A673 (cell line): ENCODE measurements at places on chromosomes 7 and 10. TPM values are rescaled to one million over a fixed set of nuclear protein-coding genes. Genes with fewer than 3 reads are reported as not detected.

- DNase-seq, result no peak
Observed at GRCh38 chr7:128155100-128155740, 85.9 kb upstream of the LEP start.

- no peak for DNase-seq
Observed at GRCh38 chr10:94223702-94224370, 138.9 kb downstream of the NOC3L start.

- no peak for DNase-seq
Observed at GRCh38 chr10:62183442-62183841, 85.2 kb downstream of the RTKN2 start.

The FAM170B gene
- total RNA-seq, result not detected in 2 replicates

The ITIH5 gene
- not detected in 2 replicates for total RNA-seq

- DNase-seq, result no peak
Observed at GRCh38 chr7:98777051-98777450, 92.8 kb downstream of the TMEM130 start.

DNA sequence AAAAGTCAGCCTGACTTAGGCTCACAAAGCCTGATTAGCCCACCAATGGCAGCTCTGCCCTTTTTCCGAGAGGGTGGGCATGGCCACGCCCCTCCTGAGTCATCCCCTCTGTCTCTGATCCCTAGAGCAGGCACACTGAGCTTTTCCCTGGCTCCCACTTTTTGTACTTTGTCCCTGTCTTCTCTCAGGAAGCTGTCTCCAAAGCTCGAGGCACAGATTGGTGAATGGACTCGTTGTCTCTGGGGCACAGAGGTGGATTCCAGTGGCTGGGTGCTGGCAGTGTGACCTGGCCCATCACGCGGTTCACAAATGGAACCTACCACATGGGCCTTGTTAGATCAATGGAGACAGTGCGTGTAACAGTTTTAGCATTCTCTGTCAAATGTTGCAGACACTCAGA lies 313.5 kb downstream of the WDR37 start:
- DNase-seq, result no peak

DNA sequence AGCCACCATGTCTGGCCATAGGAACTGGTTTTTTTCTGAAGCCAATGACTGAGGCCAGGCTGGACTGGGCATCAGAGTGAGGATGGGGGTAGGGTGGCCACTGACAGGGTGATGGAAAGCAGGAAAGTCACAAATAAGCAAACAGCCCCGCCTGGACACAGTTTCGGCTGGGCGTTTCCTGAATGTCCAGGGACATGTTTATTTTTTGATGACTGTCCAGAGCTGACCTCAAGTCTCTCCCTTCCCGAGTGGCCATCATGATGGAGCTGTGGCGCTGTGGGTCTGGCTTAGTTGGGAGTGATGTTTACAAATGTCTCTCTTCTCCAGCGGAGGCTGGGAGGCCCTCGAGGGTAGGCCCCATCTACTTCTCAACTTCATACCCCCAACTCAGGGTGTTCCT lies 37.1 kb upstream of the COMTD1 start:
- DNase-seq, result no peak

DNA sequence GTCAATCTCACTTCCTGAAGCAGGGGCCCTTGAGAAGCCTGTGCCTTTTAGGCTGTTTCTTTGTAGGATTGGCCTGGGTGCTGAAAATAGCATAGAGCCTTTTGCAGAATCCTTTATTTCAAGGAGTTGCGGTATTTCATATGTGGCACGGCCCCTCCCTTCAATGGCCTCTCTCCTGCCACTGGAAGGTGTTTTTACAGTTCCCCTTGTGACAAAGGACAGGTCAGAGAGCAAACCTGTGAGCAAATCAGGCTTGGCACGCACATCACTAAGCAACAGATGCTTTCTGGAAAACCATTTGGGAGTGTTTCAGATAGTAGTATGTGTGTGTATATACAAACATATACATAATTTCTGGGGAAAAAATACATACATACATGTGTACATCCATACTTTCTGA lies 388.6 kb upstream of the C7orf33 start:
- DNase-seq, result no peak

DNA sequence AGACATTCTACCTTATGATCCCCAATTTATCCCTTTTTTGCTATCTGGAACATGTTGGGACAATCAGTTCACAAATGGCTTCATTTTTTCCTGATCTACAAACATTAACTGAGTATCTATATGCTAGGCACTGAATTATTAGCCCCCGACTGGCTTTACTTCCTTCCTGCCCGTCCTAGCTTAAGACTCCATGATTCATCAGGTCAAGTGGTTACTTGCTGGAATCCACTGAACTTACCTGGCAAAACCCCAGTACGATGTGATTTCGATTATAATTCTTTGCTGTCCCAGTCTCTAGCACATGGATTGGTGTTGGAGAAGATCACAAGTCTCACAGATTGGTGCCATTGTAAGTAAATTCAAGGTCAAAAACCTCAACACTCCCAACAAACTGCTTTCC lies 77.1 kb downstream of the ORC5 start:
- DNase-seq, result no peak

GRCh38 chr10:123549761-123550454 lies 116.2 kb upstream of the GPR26 start:
- DNase-seq, result no peak

The SLC39A12 gene
- not detected in 2 replicates for total RNA-seq

- DNase-seq, result no peak
Observed at GRCh38 chr7:44486693-44487092, 3.8 kb downstream of the NUDCD3 start.

- no peak for DNase-seq
Observed at GRCh38 chr7:94040254-94040653, 36.1 kb upstream of the BET1 start.

DNA sequence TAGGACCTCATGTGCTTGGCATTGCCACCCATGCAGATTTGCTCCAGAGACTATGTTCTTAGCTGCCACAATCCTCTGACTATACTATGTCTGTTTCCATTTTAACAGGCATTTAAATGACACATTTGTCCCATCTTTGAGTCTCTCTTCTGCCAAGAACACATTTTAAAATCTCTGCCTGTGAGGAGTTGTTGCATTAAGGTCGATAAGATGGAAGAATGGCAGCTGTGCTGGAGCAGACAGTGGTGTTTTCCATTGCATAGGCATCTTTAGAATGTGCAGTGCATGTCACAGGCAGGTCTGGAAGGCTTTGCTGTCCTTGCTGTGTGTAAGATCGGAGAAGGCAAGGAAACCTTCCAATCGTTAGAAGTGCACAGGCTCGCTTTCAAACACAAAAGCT lies 70.9 kb upstream of the CELF2 start:
- no peak for DNase-seq

GRCh38 chr7:30702200-30702599 lies 19.9 kb upstream of the CRHR2 start:
- DNase-seq, result no peak

The CPED1 gene
- 0.15 TPM in 1 of 2 replicates, not detected in the other for total RNA-seq

DNA sequence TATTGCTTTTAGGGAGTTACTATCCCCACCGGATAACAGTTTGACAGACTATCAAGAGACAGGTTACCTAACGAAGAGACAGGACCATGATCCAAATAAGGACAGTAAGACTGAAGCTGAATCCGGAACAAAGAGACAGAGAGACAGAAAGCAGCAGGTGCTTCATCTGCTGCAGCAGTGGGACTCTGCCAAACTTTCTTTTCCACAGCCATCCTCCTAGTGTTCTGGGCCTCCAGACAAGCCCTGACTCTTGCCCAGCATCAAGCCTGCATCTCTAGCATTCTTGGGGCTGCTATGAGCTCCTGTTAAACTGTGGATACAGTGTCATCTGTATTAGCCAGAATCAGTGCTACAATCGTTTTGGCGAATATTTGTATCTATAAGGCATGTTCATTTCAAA lies 761.7 kb downstream of the GRID1 start:
- DNase-seq, result no peak

- no peak for DNase-seq
Observed at GRCh38 chr10:72540193-72540807, 85.6 kb downstream of the MICU1 start.

- no peak for DNase-seq
Observed at GRCh38 chr10:123888751-123889150, 2.9 kb downstream of the CPXM2 start.

- no peak for DNase-seq
Observed at GRCh38 chr10:11430421-11431215, 180.8 kb downstream of the USP6NL start.

- no peak for DNase-seq
Observed at GRCh38 chr10:62764011-62764410, 40.5 kb upstream of the ADO start.

DNA sequence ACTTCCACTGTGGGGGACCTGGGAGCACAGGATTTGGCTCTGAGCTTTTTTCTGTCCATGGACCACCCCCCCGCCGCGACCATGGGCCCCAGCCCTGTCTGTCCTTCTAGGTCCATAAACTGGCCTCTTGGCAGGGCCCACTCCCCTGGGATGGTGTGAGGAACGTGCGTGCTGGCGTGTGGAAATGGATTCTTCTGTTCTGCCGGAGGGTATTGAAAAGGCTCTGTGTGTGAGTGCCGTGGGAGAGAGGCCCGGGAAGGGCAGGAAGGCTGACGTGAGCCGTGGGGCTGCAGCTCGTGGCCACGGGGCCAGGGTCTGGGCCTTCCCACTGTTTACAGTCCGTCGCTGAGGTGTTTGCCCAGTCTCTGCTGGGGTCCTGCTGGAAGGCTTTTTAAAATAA lies 123.7 kb downstream of the GRK5 start:
- DNase-seq, result no peak

DNA sequence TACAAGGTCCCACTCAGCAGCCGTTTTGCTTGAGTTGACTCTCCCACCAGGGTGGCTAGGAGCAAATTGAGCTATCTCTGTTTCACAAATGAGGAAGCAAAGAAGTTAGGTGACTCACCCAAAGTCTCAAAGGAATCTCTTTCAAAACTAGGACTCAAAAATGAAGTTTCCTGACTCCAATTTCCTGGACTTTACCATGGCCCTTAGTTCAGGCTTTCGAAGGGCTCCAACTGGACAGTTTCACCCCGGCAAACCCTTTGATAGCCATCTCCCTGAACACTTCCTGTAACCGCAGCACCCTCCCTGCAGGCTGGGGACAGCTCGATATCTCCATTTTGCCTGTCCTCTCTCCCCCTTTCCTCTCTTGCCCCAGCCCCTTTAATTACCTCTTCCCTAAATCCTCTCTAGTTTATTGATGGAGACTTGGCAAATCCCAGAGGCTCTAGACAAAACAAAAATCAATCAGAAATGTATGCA lies 4.7 kb upstream of the AFAP1L2 start:
- no peak for DNase-seq

DNA sequence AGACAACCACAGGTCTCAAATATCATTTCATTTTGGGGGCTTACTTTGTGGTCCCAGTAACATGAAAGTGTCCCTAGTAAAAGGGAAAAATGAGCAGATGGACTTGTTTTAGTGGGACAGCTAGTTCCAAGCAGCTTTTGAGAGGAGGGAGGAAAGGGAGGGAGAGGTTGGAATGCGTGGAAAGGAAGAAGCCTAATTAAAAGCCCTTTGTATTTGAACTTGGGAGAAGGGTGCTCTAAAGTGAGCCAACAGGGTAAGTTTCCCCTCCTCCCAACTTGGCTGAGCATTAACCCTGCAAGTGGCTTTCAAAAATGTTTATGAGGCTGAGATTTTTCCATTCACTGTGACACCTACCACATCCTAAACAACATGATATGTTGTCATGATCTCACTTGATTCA lies 38.8 kb upstream of the LYZL1 start:
- peak; percentile 32 for DNase-seq

The ANKRD30A gene
- total RNA-seq, result not detected in 2 replicates

The SPDYE3 gene
- total RNA-seq, result not detected in 2 replicates

DNA sequence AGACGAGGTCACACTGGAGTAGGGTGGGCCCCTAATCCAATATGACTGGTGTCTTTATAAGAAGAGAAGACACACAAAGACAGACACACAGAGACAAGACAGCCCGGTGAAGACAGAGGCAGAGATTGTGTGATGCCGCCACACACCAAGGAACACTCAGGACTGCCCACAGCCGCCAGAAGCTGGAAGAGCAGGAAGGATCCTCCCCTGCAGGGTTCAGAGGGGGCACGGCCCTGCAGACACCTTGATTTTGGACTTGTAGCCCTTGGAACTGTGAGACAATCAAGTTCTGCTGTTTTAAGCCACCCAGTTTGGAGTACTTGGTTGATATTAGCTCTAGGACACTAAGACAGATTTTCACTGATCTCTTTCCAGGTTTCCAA lies 72.1 kb upstream of the NANOS1 start:
- DNase-seq, result no peak

The PHKG1 gene
- 2.0 and 2.3 TPM in 2 replicates for total RNA-seq

The DOCK1 gene
- total RNA-seq, result 30.7 and 37.3 TPM in 2 replicates

- DNase-seq, result no peak
Observed at GRCh38 chr10:14880229-14880628, 1.6 kb downstream of the SUV39H2 start.

The VENTX gene
- not detected in 2 replicates for total RNA-seq

The HOXA6 gene
- not detected in 2 replicates for total RNA-seq

DNA sequence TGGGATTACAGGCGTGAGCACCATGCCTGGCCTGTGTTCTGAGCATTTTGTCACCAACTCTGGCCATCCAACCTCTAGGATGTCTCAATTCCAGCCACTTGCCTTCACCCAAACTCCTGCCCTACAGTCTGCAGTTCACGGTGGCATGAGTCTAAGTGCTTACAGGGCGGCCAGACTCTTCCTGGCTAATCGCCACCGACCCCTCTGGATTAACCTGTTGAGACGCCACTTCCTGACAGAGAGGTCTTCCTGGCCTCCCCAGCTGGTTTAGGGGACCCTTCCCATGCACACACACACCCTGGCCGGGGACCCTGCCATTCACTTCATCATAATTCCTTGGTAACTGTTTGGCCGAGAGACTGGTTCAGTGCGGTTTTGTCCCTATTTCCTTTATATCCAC lies 211.5 kb upstream of the SH2B2 start:
- DNase-seq, result no peak

DNA sequence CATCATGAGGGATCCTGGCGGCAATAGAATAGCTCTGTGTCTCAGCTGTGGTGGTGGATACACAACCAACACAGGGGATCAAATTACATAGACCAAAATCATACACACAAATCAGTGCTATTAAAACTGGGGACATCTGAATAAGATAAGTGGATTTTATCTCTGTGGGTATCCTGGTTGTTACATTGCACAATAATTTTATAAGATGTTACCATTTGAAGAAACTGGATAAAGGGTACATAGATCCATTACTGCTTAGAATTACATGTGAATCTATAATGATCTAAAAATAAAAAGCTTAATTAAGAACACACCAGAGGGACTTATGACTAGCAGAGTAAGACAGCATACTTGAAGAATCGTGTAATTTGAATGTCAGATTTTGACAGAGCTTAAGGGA lies 8.2 kb upstream of the FAM3C start:
- DNase-seq, result peak; percentile 21

GRCh38 chr10:61784354-61785133 lies 117.0 kb upstream of the ARID5B start:
- DNase-seq, result no peak

GRCh38 chr10:100006243-100006886 lies 3.4 kb downstream of the DNMBP start:
- peak; percentile 89 for DNase-seq

GRCh38 chr7:1632916-1633785 lies 36.9 kb upstream of the ELFN1 start:
- DNase-seq, result no peak
